ENCODE measurements at places on chromosomes 7 and 10.

- no peak for DNase-seq
These were observed 522.3 kb downstream of the PTPRN2 start for GRCh38 chr7:158065340-158065739.

DNA sequence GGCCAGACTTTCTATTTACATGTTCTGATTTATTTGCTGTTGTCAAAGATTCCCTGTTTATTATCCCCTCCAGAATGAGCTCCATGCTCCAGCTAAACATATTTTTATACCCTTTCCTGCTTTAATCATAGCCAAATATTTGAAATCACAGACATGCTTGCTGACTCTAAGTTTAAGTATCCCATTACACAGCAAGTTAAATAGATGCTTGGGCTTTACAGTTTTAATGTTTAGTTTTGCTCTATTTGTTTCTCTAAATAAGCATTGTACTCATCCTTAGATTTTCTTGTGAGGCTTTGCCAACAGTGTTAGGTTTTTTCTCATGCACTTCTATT, 196.8 kb downstream of the TAX1BP1 start:
- DNase-seq = no peak

GRCh38 chr7:55939514-55940123, 12.1 kb upstream of the MRPS17 start:
- no peak for DNase-seq

DNA sequence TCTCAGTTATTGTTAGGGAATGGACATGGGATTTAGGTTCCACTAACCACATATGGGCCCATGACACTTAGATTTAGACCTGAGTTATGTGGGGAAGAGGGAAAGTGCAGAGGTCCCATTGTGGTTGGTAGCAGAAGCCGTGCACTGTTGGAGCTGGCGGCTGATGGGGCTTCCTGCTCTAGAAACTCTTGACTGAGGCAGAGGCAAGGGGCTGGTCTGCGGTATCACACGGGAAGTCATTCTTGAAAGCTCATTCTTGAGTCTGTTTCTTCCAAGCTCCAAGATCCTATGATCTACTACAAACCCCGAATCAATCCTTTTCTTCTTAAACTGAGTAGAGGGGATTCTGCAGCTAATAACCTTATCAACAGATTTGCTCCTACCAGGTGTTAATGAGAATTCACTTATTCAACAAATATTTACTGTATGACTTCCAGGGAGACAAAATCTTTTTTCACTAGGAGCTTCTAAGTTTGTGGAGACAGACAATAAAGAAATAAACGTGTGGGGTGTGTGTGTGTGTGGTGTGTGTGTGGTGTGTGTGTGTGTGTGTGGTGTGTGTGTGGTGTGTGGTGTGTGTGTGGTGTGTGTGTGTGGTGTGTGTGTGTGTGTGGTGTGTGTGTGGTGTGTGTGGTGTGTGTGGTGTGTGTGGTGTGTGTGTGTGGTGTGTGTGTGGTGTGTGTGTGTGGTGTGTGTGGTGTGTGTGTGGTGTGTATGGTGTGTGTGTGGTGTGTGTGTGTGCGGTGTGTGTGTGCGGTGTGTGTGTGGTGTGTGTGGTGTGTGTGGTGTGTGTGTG, 57.1 kb downstream of the AOC1 start:
- DNase-seq = peak; percentile 68

DNA sequence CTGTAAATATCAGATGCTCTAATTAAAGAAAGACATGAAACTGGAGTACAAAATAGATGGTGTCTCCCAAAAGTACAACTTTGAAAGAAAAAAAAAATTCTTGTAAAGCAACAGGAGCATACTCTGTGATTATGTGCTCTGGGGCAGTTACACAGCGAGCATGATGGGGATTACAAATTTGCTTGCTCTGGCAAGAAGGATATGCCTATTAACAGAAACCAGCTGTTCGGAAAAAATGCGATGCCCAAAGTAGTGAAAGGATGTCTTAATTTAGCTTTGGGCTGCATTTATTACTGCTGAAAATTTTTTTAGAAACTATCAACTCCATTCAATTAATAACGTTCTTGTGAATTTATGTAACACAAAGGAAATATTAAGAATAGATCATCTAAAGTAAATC, 256.9 kb upstream of the TPK1 start:
- no peak for DNase-seq

DNA sequence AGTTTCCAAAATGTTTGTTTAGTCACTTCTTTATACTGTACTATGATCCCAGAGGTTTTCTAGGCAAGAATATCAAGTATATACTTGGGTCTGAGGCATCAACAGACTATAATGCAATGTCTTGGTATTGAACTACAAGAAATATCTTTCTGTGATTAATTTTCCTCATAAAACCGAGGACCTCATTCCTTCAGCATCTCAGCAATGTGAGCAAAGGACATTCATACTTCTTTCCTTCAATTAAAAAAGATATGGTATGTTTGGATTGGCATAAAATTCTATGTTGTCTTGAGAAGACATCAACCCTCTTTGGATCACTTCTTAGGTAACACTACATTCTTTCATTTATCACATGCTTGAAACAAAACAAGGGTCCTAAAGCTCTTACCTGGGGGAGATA, 524.5 kb downstream of the PHTF2 start:
- DNase-seq = no peak

DNA sequence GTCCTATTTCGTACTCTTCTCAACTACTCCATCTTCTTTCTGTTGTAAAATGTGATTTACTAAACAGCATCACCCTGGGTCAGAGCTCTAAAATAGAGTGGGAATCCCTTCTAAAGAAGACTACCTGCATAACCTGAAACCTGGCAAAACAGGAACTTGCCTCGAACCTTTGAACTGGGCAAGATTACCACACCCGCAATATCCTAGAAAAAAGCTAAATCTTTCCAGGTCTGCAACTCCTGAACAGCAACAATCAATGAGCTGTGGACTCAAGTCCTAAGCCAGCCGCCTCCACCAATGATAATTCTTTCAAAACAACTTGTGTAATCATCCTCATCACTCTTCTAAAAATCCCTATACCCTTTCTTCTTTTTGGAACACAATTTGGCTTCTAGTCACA, 824.2 kb upstream of the COBL start:
- DNase-seq = no peak

GRCh38 chr7:52635021-52635420, 400.4 kb upstream of the POM121L12 start:
- DNase-seq = no peak

DNA sequence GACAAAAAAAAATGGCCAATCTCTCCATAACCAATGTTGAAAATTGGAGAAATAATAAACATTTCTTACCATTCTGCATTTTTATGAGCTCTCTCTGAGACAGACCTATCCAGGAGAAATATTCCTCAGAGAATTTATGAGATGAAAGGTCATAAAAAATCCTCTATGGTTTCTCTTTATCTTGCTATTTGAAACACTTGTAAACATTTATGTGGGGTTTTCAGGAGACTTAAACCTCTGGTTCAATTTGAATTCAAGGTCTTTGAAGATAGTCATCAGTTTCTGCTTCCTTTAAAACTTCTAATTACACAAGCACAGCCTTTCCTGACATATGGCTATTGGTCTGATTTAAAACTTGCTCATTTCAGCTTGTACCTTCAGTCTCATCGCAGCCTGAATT, 78.5 kb upstream of the APBB1IP start:
- no peak for DNase-seq

GRCh38 chr7:13602036-13602435, 387.4 kb downstream of the ETV1 start:
- DNase-seq = no peak

DNA sequence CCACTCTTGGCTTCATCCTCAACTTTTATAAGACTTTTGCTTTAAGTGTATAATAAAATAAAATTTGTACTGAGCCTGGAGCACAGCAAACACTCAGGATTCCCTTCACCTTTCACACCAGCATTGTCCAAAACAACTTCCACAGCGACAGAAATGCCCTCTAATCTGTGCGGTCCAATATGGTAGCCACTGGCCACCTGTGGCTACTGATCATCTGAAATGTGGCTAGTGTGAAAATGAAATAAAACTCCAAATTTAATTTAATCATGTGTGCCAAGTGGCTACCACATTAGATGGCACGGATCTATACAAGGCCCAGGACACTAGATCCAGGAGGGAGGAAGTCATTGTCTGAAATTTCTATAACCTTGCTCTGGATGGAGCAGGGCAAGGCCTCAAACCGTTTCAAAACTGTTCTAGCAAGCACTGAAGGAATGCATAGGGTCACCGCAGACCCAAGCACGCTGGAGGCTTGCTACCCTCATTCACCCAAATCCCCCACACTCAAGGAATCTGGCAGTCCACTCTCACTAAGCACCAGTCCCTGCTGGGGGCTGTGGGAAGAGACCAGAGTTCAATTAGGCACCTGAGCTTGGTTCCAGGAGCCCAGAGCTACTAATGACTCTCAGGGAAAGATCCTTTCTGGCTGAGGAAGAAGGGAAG, 6.3 kb upstream of the MYO1G start:
- no peak for DNase-seq

DNA sequence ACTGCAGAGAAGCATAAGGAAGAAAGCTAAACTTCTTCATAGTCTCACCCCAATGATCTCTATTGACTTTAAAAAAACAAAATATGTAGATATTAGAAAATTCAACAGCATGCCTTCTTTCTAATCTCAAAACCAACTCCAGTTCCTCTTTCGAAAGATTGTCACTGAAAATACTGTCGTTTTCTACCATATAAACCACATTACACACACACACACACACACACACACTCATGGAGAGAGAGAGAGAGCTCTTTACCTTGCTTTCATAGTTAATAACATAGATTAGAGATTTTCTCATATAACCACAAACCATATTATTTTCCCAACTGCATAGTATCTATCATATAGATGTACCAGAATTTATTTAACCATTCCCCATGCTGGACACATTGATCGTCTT, 296.2 kb upstream of the MGMT start:
- DNase-seq = no peak

- DNase-seq = no peak
These were observed 47.4 kb upstream of the TCERG1L start for GRCh38 chr10:131358741-131359442.

GRCh38 chr10:112735041-112735695, 214.9 kb upstream of the TCF7L2 start:
- no peak for DNase-seq

- no peak for DNase-seq
These were observed 861 bp upstream of the USP6NL start for GRCh38 chr10:11612021-11613001.

GRCh38 chr10:17801507-17801906, 7.6 kb upstream of the MRC1 start:
- DNase-seq = no peak

DNA sequence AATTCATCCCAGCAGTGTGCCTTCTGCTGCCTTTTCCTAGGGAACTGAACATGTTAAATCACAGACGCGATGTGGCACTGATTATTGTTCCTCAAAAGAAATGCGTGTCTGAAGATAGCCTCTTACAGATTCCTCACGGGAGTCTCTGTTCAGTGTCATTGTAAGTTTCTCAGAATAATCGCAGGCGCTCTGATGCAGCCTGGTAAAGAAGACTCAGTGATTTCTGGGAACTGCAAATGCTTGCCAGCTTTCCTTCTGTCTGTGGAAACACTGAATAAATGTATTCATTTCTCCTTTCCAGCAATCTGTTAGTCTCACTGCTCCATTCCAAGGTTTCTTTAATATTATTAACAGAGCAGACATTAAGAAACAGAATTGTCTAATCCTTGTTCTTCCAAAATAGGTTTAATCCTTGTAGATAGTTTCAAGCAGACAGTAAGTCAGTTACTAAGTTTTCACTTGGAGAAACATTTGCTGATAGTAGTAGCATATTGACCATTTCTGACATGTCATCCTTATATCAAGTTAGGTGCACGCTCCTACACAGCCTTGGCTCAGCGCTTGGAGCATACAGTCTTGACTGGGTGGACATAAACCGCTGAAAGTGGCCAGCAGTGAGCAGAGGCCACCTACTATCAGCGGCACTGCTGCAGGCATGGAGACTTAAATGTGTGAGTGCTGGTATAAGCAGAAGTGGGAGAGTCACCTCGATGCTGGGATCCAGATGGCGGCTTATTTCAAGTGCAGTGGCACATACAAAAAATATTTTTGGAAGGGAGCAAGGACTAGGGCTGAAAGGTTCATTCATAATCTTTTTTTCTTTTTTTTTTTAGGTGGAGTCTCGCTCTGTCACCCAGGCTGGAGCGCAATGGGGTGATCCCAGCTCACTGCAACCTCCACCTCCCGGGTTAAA, 27.7 kb downstream of the MMRN2 start:
- no peak for DNase-seq
